ENCODE measurements at places on chromosomes 5 and 9.

- no peak for DNase-seq
Measured at GRCh38 chr5:155529362-155529761, 515.8 kb downstream of the KIF4B start.

- no peak for DNase-seq
Measured at GRCh38 chr9:113879318-113879717, 3.2 kb downstream of the ZNF618 start.

- DNase-seq, result no peak
Measured at GRCh38 chr9:68974431-68974830, 39.5 kb downstream of the PRKACG start.

GRCh38 chr5:82909771-82910170 lies 167.4 kb downstream of the TMEM167A start:
- DNase-seq, result no peak

- no peak for DNase-seq
Measured at GRCh38 chr5:38018016-38018415, 178.2 kb upstream of the GDNF start.

DNA sequence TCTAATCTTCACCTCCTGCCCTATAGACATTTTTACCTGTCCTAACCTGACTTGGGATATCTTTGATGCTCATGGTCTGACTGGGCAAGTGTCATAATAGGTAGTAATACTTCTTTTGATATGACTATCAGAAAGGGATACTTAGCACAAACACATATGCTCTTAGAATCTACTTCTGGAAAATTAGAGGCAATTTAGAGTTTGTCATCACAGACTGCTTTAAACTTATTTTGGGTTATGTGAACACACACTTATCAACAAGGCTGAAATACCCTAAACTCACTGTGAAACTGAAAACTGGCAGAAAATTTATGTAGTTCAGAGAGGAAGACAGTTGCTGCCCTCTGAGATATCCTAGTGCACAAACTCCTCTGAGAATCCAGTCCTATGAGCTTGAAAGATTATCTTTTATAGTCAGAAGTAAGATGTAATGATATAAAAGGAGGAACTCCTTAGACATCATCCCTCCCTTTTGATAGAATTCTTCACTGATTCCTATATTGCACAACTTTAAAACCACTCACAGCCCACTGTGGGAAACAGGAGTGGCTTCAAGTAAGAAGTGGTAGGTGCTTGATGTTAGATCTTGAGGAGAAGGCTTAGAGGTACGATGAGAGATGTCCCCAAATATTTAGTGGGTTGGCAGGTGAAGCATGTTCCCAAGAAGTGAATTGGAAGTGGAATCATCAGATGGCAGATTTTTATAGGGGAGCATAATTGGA lies 273.3 kb downstream of the MAN2A1 start:
- no peak for DNase-seq

- DNase-seq, result peak; percentile 58
Measured at GRCh38 chr5:78765756-78766411, 117.3 kb upstream of the LHFPL2 start.

- no peak for DNase-seq
Measured at GRCh38 chr5:10691826-10692785, 68.9 kb downstream of the DAP start.

GRCh38 chr5:90307322-90307721 lies 102.2 kb downstream of the CETN3 start:
- no peak for DNase-seq

DNA sequence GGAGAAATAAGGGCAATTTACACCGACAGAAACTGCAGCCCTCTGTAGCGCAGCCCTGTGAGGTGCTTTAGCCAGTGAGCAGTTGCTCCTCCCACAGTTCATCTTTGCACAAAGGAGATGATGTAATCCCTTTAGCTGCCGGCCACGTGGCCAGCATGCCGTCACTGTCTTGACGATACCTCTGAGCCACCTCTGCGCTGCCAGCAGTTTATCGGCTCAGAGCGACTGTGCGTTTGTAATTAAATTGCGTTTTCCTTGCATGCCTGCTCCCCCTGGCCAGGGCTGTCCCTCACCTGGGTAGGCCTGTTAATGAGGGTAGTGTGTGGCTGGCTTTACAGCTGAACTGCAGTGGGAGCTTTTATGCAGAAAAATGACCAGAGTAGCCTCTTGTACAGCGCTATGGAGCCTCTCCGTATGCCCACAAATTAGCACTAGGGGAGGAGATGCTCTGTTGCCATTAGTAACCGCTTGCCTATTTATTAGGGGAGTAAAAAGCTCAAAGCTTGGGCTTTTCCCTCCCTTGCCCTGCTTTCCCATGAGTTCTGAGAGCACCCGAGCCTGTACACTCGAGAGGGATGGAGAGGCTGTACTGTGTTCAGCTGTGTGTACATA lies 107.0 kb downstream of the TRIO start:
- peak; percentile 72 for DNase-seq

- peak; percentile 70 for DNase-seq
Measured at GRCh38 chr9:120965344-120966012, 38.9 kb upstream of the TRAF1 start.

GRCh38 chr5:94094793-94095441 lies 353.5 kb upstream of the POU5F2 start:
- DNase-seq, result no peak

All from right forelimb (tissue), 1 donor.